ENCODE measurements at places on chromosomes 1 and 21.

DNA sequence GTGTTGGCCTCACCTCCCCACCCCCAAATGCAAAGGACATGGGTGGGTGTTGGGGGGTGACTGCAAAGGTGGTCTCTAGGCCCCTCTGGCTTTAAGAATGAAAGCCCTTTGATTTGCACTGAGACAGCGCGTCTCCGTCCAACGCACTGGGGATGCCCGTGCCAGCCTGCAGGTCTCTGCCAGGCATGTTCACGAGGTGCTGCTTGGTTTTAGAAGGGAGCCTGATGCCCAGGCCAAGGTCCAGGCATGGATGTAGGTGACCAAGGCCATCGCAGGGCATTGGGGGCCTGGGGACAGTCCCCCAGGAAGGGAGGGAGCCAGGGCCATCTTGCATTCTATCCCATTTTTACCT lies 363.6 kb upstream of the VAMP3 start:
- no peak for DNase-seq

- no peak for DNase-seq
These were observed 70.0 kb upstream of the NFIA start for GRCh38 chr1:61012341-61012761.

DNA sequence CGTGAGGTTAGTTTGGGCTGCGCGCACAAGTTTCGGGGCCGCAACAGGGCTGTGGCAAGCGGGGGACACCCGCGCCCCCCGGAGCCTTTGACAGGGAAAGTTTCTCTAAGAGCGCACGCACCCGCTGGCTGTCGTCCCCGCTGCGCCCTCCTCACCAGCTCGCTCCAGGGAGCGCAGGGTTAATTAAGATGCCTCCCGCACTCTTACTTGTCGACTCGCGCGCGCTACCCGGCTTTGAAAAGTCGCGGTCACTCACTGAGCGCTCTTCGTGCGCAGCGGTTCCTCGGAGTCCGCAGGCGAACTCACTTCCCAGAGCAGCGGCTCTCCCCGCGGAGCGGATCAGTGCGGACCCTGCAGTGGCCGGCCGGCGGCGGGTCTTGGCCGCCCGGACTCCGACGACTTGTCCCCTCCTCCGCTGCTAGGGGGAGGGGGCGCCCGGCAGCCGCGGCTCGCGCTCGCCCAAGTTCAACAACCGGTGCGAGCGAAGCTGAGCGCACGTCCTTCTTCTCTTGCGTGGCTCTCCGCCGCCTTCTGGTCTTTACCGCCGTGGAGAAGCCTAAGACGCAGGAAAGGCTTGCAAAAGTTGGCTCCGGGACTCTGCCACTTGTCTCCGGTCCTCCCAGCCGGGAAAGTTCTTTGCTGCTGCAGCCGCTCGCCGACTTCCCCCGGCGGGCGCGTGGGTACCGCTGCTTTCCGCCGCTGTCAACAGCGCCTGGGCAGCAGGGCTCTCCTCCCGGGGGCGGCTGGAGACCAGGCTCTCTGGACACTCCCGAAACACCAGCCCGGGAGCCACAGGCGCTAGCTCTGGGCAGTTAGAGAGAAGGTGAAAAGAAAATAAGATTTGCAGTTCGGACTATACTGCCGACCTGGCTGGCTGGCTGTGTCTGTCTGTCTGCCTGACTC lies 506 bp downstream of the JUN start:
- no peak for DNase-seq

- no peak for DNase-seq
These were observed at the start of gene PDE9A for GRCh38 chr21:42653231-42654061. Gene PDE9A (plus strand): TSS chr21:42653621. CDS start chr21:42653815, 194 bp downstream.

GRCh38 chr1:163071405-163072255 lies 2.5 kb downstream of the RGS4 start:
- DNase-seq = no peak

GRCh38 chr21:45655124-45655523 lies 11.6 kb downstream of the PCBP3 start:
- DNase-seq = no peak

DNA sequence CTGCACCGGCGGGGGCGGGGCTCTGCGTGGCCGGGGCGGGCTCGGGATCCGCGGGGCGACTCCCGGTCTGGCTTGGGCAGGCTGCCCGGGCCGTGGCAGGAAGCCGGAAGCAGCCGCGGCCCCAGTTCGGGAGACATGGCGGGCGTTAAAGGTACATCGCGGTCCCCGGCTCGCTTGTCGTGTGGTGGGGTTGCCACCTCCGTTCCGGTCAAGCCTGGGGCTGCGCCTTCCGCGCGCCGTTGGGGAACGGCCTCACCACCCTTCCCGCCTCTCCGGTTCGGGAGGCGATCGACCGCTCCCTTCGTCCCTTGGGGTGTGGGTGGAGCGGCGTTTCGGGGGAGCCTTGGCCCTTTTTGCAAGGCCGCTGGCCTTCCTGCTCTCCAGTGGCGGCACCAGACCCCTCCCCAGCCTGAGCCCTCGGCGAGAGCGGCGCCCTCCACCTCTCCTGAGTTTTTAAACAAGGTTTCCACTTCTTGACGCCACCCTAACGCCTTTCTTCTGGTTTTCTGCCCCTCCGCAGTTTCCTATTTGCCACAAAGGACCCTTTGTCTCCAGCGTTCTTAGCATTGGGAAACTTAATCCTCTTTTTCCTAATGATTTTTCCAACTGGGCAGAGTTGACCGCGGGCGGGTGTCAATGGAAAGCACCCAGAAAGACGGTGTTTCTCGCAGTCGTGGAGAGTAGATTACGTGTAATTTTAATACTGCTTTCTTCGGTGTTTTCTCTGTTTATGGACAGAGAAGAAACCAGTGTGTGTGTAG lies at the start of the genes LEPR and LEPROT:
LEPR (plus strand) TSS at position 79 of the 761 bp plus-strand sequence. CDS start 144,898 bp downstream, outside the sequence.
LEPROT (plus strand) TSS at position 79 of the 761 bp plus-strand sequence; CDS start at position 136, 57 bp downstream.
- DNase-seq = no peak

DNA sequence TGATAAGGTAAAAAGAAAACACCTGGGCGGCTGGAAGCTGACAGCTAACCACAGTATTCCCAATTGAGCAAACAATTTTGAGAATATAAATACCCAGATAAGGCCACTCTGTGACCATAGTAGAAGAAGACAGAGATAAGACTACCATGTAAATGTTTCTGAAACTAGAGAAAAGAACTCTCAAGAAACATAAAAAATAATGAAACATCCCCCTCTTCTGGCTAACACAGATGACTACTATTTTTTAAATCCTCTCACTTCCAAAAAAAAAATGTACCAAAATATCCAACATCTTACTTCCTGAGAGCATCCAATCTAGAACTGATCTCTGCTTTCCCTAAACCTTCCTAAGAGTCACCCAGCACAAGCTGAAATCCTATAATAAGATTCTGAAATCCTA lies 125.9 kb downstream of the HFM1 start:
- DNase-seq = no peak

GRCh38 chr1:15559189-15559810 lies 25.6 kb downstream of the AGMAT start:
- DNase-seq = no peak

GRCh38 chr1:46401964-46402626 lies 8.0 kb downstream of the FAAH start:
- DNase-seq = no peak

GRCh38 chr1:199041173-199041914 lies 402.5 kb downstream of the PTPRC start:
- no peak for DNase-seq

DNA sequence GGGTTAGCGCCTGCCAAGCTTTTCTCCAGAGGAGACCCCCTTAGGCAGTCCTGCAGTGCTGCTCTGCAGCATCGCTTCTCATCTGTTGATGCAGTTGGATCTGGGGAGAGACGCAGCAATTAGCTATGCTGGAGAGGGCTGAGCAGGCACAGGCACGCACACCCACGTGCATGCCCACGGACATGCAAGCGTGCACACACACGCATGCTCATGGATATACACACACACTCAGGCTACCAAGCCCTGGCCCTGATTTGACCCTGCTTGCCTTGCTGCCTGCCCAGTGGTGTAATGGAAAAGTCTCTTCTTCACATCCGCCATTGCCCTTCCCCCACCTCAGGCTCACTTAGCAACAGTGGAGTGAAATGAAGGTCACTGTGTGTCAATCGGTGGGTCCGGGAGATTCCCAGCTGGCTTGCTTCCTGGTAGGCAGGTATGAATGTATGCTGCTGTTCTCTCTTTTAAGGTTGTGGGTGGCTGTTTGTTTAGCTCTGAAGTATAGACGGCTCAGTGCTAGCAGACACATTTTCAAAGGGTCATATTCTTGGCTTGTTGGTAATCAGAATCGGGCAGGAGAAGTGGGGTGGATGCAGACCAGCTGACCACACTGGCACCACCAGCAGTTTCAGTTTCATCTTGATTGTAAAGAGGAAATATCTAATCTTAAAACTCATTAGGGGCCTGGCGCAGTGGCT lies 9.5 kb downstream of the ATP1B1 start:
- DNase-seq = no peak

GRCh38 chr21:42461881-42462877 lies 33.8 kb downstream of the RSPH1 start:
- DNase-seq = no peak
